ENCODE measurements at places on chromosomes 6 and 20. TPM values are rescaled to one million over a fixed set of nuclear protein-coding genes. Genes with fewer than 3 reads are reported as not detected.

THBS2 gene
- total RNA-seq, result 19.9 TPM

OR2J3 gene
- not detected for total RNA-seq

PRKN gene
- total RNA-seq, result not detected

GRCh38 chr20:36929290-36929689, 22.2 kb downstream of the SAMHD1 start:
- peak; percentile 53 for DNase-seq

DNA sequence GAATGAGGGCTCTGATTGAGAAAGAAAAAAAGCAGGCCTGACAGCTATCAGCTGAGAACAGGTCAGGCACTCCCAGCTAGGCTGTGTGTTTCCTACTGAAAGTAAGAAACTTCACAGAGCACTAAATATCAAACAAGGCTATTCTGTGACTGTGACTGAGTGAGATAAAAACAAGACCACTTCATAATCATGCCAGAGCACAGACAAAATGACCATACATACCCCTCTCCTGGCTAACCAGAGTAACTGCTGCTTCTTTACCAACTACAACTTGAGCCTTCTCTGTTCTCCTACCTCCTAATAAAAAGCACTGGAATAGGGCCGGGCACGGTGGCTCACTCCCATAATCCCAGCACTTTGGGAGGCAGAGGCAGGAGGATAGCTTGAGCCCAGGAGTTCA, 6.8 kb upstream of the BTN1A1 start:
- DNase-seq, result peak; percentile 41

DNA sequence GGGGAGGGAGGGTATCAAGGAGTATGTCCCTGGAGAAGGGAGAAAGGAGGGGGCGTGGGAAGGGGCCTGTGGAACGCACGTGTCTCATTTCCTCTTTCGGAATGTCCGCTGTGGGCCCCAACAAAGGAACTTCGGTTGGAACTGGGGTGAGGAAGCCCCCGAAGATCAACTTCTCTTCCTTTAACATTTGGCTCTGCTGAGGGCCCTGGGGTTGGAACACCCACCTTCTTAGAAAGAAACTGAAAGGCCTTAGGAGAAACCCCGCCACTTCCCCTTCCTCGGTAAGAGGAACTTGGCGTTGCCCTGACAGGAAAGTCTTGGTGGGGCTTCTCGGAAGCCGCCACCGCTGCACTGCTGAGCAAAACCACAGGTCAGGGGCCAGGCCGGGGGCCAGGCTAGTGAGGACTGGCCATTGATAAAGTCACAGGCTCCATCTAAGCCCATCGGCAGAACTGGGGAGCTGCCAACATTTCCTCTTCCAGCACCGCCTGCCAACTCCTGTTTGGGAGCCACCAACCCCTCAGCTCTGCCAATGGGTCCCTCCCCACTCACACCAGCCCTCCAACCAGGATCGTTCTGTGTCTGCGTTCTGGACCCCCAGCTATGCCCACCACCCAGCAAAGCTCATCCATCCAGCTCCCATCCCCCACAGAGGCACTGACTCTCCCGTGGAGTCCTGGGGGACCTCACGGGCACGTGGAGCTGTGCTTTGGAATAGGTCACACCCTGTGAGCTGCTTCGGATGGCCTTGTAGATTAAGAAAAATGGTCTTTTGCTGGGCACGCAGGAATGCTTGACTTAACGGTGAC, 44.8 kb downstream of the FGD2 start:
- DNase-seq, result no peak

GRCh38 chr6:3484192-3484591, 27.3 kb upstream of the SLC22A23 start:
- DNase-seq, result peak; percentile 67

- no peak for DNase-seq
Measured at GRCh38 chr6:110357664-110358552, at the start of gene METTL24. METTL24 (minus strand) TSS chr6:110358349; CDS start chr6:110358272, 77 bp downstream.

DNA sequence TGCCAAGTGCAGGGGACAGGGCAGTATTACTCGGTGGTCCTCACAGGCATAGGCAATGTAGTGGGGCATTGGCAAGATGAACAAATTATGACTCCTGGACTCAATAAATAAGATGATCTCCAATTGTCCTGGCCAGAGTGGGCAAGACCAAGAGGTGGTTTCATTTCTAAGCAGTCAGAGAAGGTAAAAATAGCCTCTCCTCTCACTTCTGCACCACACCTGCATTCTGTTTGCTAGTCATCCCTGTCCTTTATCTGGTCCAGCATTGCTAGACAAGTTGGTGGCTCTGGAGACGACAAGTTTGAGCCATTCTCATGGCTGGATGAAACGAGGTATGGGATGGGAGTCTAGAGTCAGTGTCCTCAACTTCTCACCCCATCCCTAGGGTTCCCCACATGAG, 83.0 kb downstream of the BANF2 start:
- no peak for DNase-seq

Data from HT1080 (cell line).